ENCODE measurements at places on chromosomes 12 and 14.
A peak's percentile ranks its signal among the peaks of the same experiment; 100 is the strongest.

DNA sequence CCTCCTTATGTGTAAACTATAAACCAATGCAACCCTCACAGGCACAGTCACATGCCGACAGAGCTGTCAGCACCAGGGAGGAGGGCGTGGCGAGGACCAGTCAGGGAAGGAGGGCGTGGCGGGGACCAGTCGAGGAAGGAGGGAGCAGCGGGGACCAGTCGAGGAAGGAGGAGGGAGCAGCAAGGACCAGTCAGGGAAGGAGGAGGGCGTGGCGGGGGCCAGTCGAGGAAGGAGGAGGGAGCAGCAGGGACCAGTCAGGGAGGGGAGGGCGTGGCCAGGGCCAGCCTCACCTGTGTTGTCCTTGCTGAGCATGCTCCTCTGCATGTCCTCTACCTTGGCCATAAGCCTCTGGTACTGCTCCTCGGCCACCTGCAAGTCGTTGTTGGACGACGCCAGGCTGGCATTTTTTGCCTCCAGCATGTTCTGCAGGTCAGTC lies 24.2 kb downstream of the GOLGA3 start:
- no peak for DNase-seq

DNA sequence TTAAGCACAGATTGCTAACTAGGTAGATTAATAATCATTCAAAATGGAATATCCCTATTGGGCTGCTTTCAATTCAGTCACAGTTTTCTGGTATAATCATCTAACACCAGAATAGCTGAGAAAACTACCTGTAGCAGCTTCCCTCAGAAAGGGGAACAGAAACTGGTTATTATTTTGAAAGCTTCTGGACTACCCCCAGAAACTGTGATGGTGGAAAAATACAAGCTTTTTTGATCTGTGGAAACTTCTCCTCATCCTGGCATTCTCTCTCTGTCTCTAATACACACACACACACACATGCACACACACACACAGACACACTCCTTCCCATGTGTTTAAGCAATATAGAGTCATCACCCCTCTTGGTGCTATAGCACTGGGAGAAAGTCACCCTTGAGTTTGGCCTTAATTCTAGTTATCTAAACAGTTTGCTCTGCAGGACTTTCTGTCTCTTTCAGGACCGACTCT lies 251.5 kb upstream of the LMO3 start:
- DNase-seq: no peak

DNA sequence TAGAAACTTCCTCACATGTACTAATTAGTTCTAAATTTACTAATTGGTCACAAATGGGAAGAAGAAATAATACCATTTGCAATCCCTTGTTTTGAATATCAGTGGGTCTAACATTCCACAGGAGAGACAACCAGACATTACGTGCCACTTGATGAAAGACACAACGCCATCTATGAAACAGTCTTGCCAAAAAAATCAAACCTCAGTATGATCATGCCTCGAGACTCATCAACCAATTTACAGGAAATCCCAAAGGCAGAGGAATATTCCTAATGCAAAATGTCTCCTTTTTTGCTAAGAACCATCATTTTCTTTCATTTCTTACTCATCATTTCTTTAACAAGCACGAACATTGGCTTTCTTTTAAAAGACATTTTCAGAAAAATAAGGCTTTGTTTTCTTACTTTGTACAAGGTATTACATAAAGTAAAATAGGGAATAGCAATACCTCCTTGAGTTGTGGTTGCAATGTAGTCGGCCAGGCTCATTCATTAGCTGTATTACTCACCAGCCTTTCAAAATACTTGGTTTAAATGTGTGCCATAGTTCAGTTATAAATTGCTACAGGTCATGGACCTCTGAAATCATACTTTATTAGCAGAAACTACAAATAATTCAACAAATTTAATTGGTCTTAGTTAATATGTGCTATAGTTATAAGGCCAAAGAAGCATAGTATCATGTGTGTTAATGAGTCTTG lies 436.2 kb upstream of the FLRT2 start:
- no peak for DNase-seq

DNA sequence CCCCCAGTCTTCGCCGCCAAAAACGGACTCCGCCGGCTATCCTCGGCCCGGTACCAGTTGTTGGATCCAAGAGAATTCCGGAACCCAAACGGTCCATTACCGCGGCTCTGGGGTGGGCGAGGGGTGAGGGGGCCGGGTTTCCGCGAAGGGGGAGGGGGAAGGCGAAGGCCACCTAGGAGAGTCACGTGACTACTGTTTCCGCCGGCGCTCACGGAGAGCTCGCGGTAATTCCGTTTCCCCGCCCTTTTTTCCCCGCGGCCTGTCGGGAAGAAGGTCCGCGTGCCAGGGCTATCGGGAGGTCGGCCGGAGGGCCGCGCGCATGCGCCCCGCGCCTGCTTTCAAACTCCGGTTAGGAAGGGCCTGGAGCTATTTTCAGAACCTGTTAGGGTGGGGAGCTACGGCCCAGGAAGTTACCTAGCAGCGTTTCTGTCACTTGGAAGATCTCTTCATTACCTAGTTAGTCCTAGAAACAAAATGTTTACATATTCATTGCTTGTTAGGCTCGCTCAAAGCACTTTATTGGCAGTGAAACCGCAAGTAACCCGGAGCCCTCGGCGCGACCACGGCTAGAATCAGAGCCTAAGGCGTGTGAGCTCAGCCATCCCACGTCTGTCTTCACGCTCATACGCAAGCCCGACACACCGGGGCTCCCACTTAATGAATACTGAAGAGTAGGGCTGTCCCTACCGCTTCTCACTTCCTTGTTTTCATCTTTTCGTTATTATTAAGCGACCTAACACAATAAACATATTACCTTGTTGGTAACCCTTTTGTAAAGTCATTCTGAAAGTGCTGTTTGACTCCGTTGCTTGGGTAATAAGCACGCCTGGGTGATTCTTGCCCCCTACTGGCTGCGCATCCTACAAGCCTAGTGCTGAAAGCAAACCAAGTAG lies 624 bp upstream of the SBNO1 start:
- DNase-seq: peak; percentile 99

DNA sequence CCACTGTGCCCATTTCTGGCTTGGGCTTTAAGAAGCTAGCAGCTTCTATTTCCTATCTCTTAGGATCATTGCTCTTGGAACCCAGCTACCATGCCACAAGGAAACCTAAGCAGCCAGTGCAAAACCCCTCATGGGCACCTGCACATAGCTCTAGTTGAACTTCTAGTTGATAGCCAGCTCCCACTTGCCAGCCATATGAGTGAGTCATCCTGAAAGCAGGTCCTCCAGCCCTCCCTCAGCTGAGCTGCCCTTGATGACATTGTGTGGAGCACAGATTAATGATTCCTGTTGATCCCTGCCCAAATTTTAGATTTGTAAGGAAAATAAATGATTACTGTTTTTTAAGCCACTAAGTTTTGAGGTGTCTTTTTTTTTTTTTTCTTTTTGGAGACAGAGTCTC lies 234.2 kb upstream of the FBXO33 start:
- no peak for DNase-seq

DNA sequence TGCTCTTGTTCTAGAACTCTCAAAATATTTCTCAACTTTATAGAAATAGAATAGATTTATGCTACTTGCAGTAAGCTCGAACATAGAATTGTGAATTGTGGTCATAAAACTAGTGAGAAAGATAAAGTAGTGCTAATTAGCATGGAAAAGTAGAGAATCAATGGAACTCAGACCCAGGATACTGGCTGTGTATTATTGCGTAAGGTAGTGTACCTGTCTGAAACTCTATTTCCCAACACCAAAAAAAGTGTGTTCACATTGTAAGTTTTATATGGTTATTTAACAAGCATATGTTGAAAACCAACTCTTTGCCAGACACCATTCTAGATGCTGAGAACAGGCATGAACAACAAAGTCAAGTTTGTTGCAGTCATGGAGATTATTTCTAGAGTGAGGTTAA lies 720.5 kb upstream of the ATXN7L3B start:
- no peak for DNase-seq

- no peak for DNase-seq
Observed at GRCh38 chr12:82097438-82097837, 260.7 kb downstream of the CCDC59 start.

GRCh38 chr14:95497561-95498011 lies 18.9 kb downstream of the SYNE3 start:
- DNase-seq: no peak

Measured in NCI-H2081 (cell line).